ENCODE measurements at places on chromosomes 16 and 17.

- DNase-seq = peak; percentile 36
Measured at GRCh38 chr17:68457168-68457538, at the start of gene WIPI1. TSS of gene WIPI1 (minus strand) at chr17:68457496. CDS start at chr17:68457421, 75 bp downstream.

DNA sequence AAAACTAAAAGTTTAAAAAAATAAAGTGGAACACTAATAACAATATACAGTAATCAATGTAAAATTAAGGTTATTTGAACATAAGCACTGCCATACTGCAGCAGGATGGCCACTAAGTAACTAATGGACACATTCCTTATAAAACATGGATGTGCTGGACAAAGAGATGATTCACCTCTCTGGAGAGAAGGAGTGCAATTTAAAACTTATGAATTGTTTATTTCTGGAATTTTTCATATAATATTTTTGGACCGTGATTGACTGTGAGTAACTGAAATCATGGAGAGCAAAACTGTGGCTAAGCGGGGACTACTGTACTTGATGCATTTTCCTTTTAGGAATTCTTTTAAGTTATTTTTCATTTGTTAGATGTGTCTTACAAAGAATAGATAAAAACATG lies 21.8 kb downstream of the CBFB start:
- no peak for DNase-seq

- DNase-seq = no peak
Measured at GRCh38 chr17:74960570-74961342, 11.8 kb downstream of the HID1 start.

DNA sequence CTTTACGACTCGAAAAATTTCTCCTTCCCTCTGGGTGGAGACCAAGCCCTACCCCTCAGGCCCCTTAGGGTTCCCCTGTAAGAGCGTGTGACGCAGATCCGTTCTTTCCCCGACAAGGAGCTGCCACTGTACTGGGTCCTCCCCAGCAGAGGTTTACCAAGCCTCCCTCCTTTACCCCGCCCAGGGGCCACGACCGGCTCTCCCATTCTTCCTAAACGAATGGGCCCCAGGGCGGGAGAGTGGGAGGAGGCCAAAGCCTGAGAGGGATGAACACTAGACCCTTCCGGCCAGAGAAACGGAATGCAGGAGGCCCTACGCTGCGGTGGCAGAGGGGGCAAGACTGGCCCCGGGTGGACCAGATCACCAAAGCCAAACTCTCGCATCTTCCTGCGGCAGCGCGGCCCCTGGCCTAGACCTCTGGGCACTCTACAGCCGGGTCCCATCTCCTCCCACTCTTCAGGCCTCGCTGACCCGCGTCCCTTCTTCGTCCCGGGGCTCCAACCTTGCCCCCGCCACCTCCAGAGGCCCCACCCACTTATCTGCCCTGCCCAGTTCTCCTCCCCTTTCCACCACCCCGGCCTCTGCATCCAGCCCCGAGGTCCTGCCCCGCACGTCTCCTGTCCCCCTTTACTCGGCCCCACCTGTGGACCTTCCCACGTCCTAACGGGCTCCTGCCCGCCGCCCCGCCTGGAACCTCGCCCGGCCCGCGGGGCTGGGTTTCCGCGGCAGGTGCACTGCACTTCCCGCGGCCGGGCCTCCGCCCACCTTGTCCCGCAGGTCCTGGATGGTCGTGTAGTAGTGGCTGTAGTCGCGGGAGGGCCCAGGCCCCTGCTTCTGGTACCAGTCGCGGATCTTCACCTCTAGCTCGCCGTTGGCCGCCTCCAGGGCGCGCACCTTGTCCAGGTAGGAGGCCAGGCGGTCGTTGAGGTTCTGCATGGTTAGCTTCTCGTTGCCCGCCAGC lies 765 bp downstream of the KRT19 start:
- no peak for DNase-seq

- DNase-seq = no peak
Measured at GRCh38 chr16:30184096-30184890, 891 bp downstream of the CORO1A start.

DNA sequence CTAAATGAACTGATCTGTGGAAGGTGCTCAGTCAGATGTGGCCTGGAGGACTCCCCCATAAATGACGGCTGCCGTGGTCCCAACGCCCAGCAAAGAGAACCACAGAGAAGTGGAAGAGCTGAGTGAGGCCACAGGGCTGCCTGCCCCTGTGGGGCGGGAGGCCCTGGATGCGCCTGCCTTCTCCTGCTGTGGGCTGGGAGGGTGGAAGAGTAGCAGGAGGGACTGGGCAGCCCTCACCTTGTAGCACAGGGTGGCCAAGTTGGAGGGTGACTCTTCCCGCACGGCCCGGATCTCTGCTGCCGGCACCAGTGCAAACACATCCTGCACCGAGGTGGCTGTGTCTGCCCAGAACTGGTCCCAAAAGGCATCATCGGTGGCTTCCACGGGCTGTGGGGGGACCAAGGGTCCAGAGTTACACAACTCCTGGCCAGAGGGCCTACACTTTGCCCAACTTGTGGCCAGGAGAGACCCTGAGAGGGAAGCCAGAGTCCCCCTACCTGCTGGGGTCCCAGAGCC lies 8.3 kb downstream of the HID1 start:
- DNase-seq = no peak

DNA sequence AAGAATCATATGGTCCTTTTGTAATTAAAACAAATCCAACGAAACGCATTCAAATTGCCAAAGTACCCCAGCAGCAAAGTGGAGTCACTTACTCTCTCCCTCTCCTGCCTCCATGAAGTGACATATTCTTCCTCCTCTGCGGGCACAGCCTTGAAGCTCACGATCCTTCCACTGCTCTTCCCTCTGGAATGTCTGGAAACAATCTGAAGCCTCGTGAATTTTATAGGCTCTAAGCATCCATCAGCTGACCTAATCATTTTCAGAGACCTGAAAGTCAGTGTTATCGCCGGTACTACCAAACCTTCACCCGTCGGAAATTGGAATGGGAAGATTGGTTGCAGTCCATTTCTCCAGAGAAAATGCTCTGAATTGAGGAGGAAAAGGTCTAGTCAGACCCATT lies 134.5 kb upstream of the FOXF1 start:
- no peak for DNase-seq

DNA sequence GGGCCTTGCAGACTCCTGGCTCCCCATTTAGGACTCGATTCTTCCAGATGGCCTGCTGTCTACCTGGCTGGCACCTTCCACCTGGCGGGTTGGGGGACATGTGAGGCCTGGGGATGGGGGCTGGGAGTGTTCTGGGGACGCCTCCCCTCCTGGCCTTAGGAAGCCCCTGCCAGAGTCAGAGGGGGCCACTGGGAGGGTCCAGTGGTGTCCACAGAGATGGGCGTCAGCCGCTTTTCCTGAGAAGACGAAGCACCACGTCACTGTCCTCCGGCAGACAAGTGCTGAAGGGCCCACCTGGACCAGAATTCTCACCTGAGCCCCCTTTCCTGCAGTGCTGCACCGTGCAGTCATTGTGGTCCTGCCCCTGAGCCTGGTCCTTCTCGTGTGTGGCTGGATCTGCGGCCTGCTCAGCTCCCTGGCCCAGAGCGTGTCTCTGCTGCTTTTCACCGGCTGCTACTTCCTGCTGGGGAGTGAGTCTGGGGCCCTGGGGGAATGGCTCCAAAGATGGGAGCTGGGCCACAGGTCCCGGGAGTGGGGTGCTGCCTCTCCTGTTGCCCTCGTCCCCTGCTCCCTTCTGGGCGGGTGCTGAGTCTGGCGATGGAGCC lies 2.9 kb downstream of the TMEM235 start:
- DNase-seq = no peak
